ENCODE measurements at places on chromosomes 7 and 10. TPM values are rescaled to one million over a fixed set of nuclear protein-coding genes. Genes with fewer than 3 reads are reported as not detected.

The VPS37D gene
- total RNA-seq, result 2.9 TPM

The TMEM196 gene
- total RNA-seq, result not detected

The HABP2 gene
- not detected for total RNA-seq

The JAZF1 gene
- total RNA-seq, result 5.6 TPM

The HSPB1 gene
- total RNA-seq, result 47.0 TPM

Data from aortic smooth muscle cell (primary cell).